ENCODE measurements at places on chromosomes 7 and 10. TPM values are rescaled to one million over a fixed set of nuclear protein-coding genes. Genes with fewer than 3 reads are reported as not detected.

The ACBD7 gene
- total RNA-seq: 8.9 TPM

The FRMPD2 gene
- not detected for total RNA-seq

The ATP6V0A4 gene
- total RNA-seq: 2.4 TPM

GRCh38 chr10:15858861-15859281 is 1.4 kb downstream of the MINDY3 start:
- no peak for DNase-seq

The BAIAP2L1 gene
- 21.7 TPM for total RNA-seq

DNA sequence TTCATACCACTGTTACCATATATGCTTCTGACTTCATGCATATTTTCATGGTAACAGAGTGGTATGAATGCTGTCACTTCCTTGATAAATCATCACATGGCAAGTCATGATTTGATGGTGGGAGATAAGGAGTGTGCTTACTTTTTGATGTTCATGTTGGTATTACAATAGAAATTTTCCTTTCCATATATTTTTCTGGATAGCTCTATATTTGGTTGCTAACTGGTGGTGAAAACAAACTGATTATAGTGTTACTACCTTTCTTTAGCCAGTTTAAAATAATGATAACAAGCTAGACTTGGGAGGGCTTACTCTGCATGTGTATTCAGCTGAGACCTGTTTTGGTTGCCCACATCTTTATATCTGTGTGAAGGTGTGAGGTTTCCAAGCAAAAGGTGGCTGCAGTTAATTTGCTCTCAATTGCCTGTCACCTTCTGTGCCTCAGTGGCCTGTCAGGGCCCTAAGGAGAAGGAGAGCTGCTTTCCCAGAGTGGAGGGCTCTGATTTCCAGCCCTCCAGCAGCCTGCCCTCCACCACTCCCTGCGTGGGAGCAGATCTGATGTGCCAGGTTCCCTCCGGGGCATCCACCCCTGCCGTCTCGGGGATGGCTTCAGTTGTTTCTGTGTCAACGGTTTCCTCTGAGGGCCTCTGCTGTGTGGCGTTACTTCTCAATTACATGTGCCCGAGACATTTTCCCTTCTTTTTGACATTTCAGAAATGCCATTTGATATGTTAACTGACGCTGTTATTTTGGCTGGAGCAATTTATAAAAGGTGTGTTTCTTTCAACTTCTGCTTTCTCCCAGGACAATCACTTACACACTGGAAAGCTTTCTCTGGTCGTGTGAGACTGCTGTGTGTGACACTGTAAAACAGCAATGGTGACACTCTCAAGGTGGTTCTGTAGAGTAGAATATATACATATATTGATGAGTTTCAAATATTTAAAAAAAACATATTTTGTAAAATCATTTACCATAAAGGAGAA is 107.7 kb upstream of the KLF6 start:
- DNase-seq: no peak

DNA sequence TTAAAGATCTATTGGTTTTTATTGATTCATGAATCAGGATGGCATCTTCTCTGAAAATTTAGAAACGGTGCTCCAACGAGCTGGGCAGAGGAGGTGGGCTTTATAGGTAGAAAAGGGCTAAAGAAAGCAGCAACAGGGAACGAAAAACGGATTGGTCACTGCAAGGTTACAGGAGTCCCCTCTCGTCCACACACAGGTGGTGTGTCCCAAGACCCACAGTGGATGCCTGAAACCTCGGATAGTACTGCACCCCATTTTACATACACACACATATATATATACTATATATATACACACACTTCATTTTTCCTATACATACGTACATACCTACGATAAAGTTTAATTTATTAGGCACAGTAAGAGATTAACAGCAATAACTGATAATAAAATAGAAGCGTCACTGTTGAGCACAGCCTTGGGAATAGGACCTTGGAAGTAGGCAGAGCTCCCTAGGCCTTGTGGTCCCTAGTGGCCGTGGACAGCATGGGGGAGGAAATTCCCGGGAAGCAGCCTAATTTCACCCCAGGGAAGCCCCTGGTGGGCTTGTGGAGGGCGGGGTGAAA is 737 bp upstream of the NUB1 start:
- DNase-seq: no peak

DNA sequence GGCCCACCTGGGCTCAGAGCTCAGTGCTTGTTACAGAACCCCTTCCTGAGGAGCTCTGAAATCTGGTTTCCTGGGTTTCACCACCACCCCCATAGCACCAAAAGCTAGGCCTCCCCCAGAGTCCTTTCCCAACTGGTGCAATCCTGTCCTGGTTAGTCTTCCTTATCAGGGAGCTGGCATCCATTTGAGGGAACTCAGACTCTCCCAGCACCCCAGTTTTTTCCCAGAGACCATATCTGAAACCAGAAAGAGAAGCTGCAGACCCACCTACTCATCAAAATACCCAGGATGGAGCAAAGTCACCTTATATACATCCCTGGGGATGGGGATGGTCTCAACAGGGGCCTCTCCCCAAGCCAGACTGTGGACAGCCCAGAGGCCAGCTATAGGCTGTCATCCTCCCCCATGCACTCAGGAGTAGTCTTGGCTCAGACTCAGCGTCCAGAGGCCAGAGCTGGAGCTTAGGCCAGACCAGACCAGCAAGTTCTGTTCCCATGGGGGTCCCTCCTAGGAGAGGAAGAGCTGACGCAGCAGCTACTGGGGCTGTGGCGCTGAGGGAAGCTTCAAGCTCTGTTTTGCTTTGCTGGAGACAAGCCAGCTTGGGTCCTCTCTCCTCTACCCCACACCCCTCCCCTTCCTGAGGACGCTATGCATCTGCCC is 3.0 kb downstream of the TBATA start:
- no peak for DNase-seq

DNA sequence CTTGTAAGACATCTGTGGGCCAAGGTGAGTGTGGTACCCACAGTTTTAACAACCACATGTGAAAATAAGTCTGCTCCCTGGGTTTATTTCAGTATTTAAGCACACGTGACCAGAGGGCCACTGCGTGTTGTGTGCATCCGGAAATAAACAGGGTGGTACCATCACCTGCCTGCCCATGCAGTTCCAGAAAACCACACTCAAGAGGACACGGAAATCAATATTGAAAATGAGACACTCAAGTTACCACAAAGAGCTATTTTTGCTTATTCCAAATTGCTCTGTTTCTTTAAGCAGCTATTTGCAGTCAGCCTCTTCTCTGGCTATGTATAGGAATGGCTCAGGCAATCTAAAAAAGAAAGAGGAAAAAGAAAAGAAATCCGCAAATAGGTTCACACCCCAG is 71.8 kb upstream of the LOXL4 start:
- DNase-seq: no peak

All from SJCRH30 (cell line).